ENCODE measurements at places on chromosomes 4 and X.
A peak's percentile ranks its signal among the peaks of the same experiment; 100 is the strongest.

DNA sequence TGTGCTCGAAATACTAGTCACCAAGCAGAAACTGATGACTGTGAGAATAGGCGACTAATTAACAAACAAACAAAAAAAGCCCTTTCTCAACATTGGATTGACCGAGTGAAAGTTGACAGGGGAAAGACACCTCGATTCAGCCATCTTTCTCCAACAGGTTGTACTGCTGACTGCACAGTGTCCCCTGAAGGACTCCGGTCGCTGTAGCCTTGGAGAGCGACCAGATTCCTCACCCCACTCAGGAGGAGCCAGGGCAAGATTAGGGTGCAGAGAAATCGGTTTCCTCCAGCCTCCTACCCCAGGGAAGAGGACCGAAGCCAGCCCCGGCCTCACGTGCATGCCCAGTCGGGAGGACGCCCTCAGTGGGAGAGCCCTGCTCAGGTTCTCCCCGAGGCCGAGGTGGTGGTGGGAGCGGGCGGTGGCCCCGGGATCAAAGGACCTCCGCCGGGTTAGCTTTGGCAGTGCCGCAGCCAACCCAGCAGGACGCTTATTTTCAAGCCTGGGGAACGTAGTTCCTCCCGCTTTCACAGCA is 1.1 kb upstream of the RAP1GDS1 start:
- H3K27ac ChIP-seq: peak overlapping the region; percentile 97
- peaks cover 12% of the 10 kb centered on the region for H3K4me1 ChIP-seq
- H3K4me3 ChIP-seq: peak overlapping the region; percentile 74
- peak; percentile 51 for DNase-seq

GRCh38 chr4:79292008-79292407 is 33.9 kb downstream of the NAA11 start:
- no peaks in the 10 kb centered on the region for H3K4me1 ChIP-seq
- no peak overlapping the region for H3K4me3 ChIP-seq
- no peak for DNase-seq
- H3K36me3 ChIP-seq: no peaks in the 10 kb centered on the region

DNA sequence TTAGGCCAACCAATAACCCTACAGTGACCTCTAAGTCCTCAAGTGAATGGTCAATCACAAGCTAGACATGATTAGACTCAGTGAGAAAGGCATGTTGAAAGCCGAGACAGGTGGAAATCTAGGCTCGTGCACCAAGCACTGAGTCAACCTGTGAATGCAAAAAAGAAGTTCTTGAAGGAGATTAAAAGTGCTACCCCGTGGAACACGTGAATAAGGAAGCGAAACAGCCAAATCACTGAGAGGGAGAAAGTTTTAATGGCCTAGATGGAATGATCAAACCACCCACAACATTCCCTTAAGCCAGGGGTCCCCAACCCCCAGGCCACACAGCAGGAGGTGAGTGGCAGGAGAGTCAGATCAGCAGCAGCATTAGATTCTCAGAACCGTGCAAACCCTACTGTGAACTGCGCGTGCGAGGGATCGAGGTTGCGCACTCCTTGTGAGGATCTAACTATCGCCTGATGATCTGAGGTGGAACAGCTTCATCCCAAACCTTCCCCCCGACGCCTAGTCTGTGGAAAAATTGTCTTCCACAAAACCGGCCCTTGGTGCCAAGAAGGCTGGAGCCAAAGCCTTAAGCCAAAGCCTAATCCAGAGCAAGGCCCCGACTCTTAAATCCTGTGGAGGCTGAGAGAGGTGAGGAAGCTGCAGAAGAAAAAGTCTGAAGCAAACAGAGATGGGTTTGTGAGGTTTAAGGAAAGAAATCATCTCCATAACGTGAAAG is 19.5 kb upstream of the PDE6B start:
- no peak overlapping the region for H3K27ac ChIP-seq
- peaks cover 18% of the 10 kb centered on the region for H3K27me3 ChIP-seq
- no peak overlapping the region for H3K4me3 ChIP-seq

DNA sequence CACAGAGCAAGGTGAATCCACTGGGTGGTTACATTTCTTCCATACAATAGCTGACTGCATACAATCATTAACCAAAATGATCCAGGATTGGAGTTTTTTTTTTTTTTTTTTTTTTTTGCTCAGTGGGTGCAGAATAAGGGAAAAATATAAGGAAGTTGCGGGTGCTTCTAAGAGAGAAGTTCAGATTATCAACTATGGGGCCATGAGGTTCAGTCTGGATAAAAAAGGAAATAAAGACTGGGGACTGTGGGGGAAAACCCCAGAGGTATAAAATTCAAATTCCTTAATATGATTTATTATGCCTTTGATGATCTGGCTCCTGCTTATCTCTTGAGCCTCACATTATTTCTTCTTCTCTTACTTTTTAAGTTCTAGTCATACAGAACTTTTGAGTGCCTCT is 5.9 kb upstream of the EIF1AX start:
- peaks cover 25% of the 10 kb centered on the region for H3K36me3 ChIP-seq
- no peaks in the 10 kb centered on the region for H3K27me3 ChIP-seq
- H3K27ac ChIP-seq: no peak overlapping the region
- H3K4me3 ChIP-seq: no peak overlapping the region
- no peak for DNase-seq
- H3K4me1 ChIP-seq: no peaks in the 10 kb centered on the region

GRCh38 chr4:73948990-73949706 is 32.7 kb downstream of the PF4 start:
- no peak overlapping the region for H3K4me3 ChIP-seq
- DNase-seq: no peak
- peaks cover 8% of the 10 kb centered on the region for H3K4me1 ChIP-seq
- no peak overlapping the region for H3K27ac ChIP-seq
- H3K36me3 ChIP-seq: no peaks in the 10 kb centered on the region

DNA sequence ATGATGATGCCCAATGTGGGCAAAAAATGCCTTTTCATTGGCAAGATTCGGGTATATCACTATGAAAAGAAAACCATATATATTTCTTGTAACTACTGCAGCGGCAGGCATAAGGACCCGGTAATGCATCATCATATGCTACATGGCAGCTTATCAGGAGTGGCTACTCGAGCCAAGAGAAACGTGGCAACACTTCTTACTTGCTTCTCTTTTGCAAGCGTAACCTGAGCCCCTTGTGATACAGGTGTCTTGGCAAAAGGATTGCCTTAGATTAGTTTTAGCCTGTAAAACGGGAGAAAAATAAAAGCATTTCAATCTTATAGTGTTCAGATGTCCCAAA is 280.3 kb downstream of the SPRY1 start:
- no peak overlapping the region for H3K4me3 ChIP-seq
- H3K27ac ChIP-seq: no peak overlapping the region
- DNase-seq: no peak
- H3K27me3 ChIP-seq: no peaks in the 10 kb centered on the region
- H3K36me3 ChIP-seq: no peaks in the 10 kb centered on the region

GRCh38 chr4:21898101-21898500 is 50.5 kb downstream of the KCNIP4 start:
- no peaks in the 10 kb centered on the region for H3K27me3 ChIP-seq
- no peak overlapping the region for H3K4me3 ChIP-seq
- H3K4me1 ChIP-seq: no peaks in the 10 kb centered on the region
- no peaks in the 10 kb centered on the region for H3K36me3 ChIP-seq

- H3K4me3 ChIP-seq: no peak overlapping the region
- no peaks in the 10 kb centered on the region for H3K4me1 ChIP-seq
- no peaks in the 10 kb centered on the region for H3K36me3 ChIP-seq
- H3K27me3 ChIP-seq: no peaks in the 10 kb centered on the region
- DNase-seq: no peak
These were observed 288.4 kb downstream of the CRLF2 start for GRCh38 chrX:924017-924416.

DNA sequence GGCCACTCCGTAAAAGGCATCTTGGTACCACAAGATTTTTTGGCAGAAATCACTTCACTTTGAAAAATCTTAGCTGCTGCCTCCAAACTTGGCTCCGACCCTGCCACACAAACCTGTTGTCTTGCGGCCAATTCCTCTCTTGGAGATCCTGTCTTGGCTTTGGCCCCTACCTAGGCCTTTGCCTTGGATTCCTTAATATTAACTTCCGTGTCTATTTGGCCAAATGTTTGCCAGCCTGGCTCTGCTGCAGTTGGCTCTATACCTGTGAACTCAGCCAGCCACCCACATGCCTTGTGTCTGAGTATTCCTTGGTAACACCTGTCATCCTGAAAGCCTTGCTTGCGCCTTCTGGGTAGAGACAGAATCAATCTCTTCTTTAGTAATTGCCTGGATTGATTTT is 12.5 kb downstream of the GRXCR1 start:
- no peak for DNase-seq
- H3K27ac ChIP-seq: no peak overlapping the region
- H3K36me3 ChIP-seq: no peaks in the 10 kb centered on the region
- H3K4me3 ChIP-seq: no peak overlapping the region
- no peaks in the 10 kb centered on the region for H3K27me3 ChIP-seq
- no peaks in the 10 kb centered on the region for H3K4me1 ChIP-seq

- H3K4me3 ChIP-seq: no peak overlapping the region
- DNase-seq: no peak
- no peaks in the 10 kb centered on the region for H3K4me1 ChIP-seq
- no peaks in the 10 kb centered on the region for H3K27me3 ChIP-seq
- no peaks in the 10 kb centered on the region for H3K36me3 ChIP-seq
These were observed 85.4 kb upstream of the GBA3 start for GRCh38 chr4:22607382-22607781.

DNA sequence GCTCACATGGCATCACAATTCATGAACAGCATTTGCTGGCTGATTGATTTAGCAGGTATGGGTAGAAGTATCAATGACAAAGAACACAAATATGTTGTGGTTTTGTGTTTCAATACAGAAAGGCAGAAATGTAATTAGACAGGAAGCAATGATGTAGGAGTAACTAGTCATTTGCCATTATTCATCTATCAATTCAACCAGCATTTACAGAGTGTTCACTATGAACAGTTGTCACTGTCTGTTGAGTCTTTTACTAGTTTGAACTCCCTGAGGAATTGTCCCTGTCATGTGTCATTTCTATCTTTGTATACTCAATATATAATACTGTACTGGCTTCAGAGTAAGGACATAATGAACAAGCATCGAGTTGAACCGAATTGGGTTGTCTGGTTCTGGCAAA is 51.5 kb upstream of the ARHGAP24 start:
- no peak for DNase-seq
- no peak overlapping the region for H3K4me3 ChIP-seq
- no peaks in the 10 kb centered on the region for H3K27me3 ChIP-seq
- no peak overlapping the region for H3K27ac ChIP-seq

- no peaks in the 10 kb centered on the region for H3K4me1 ChIP-seq
- no peak for DNase-seq
- H3K36me3 ChIP-seq: no peaks in the 10 kb centered on the region
- no peak overlapping the region for H3K4me3 ChIP-seq
These were observed 422.4 kb upstream of the BOD1L1 start for GRCh38 chr4:14049946-14050345.

DNA sequence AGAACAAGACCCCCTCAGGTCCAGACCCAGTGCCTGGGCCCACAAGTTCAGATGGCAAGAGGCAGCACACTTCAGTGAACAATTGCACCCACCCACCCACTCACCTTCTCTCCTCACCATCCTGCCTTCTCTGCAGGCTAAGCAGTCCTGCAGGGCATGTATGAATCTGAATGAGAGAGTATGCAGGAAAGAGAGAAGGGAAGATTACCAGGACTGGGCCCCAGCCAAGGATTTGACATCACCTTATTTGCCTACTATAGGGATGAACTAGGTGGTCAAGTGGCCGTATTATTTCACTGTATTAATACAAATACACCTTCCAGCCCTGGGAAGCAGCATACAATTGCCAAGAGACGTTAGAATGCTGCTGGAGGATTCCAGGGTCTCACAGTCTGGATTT is 2.1 kb upstream of the ZNF141 start:
- DNase-seq: no peak
- H3K27ac ChIP-seq: no peak overlapping the region
- peaks cover 27% of the 10 kb centered on the region for H3K4me1 ChIP-seq
- no peaks in the 10 kb centered on the region for H3K36me3 ChIP-seq
- peak overlapping the region; percentile 97 for H3K4me3 ChIP-seq
- no peaks in the 10 kb centered on the region for H3K27me3 ChIP-seq

- H3K27ac ChIP-seq: no peak overlapping the region
- no peaks in the 10 kb centered on the region for H3K36me3 ChIP-seq
- no peaks in the 10 kb centered on the region for H3K27me3 ChIP-seq
- no peak overlapping the region for H3K4me3 ChIP-seq
These were observed 205.5 kb downstream of the MID1 start for GRCh38 chrX:10414862-10415261.

GRCh38 chrX:139360356-139360755 is 170.2 kb upstream of the F9 start:
- DNase-seq: no peak
- no peak overlapping the region for H3K27ac ChIP-seq
- H3K4me3 ChIP-seq: no peak overlapping the region
- H3K27me3 ChIP-seq: no peaks in the 10 kb centered on the region
- H3K4me1 ChIP-seq: no peaks in the 10 kb centered on the region

DNA sequence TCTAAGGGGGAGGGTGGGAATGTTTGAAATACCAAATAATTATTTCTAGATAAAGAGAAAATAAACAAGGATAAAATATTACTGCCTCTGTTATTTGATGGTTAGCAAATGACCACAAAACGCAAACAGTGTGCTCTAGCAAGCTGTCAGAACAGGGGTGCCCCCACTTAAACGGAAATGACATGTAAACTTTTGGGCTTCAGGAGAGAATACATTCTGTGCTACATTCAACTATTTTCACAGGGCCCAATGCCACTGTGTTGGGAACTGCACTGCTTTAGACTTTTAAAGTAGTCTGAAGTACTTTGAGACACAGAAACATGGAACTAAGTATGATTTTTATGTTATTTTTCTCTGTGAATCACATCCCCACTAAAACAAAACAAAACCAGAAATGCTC is 14.1 kb downstream of the CD40LG start:
- H3K4me1 ChIP-seq: no peaks in the 10 kb centered on the region
- no peak overlapping the region for H3K4me3 ChIP-seq
- DNase-seq: no peak
- no peaks in the 10 kb centered on the region for H3K27me3 ChIP-seq
- no peak overlapping the region for H3K27ac ChIP-seq

DNA sequence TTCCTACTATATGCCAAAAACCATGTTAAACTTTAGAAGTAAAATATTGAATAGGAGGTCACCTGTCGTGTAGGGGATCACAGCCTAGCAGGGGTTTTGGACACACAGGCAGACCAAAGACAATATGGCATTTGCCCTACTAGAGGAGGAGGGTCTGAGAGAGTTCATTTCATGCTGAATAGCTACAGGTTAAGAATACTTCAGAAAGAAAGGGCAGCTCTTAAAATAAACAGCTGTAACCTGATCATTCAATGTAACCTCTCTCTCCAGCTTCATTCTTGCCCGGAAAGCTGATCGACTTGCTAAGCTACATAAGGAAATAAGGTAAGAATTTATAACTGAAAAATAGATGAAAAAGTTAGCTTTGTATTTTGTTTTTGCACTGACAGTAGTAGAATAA is 79.9 kb downstream of the MAOA start:
- no peaks in the 10 kb centered on the region for H3K36me3 ChIP-seq
- H3K4me3 ChIP-seq: no peak overlapping the region
- H3K27ac ChIP-seq: no peak overlapping the region
- H3K27me3 ChIP-seq: no peaks in the 10 kb centered on the region
- no peaks in the 10 kb centered on the region for H3K4me1 ChIP-seq

DNA sequence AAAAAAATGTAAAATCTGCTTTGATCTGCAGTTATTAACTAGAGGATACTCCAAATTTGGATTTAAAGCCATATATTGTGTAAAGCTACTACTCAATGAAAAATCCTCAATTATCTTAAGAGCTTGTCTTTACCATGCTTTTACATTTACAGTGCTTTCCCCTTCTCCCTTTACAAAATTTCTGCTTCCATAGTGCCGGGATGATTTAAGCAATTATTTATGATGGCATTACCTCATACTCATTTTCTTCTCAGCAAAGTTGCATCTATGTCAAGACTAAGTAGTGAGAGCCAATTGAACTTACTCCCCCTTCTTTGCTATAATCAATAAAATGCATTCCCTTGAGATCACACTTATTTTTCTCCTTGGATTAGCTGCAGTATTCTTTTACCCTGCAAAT is 505.4 kb upstream of the AGA start:
- no peak overlapping the region for H3K4me3 ChIP-seq
- H3K4me1 ChIP-seq: no peaks in the 10 kb centered on the region
- no peak overlapping the region for H3K27ac ChIP-seq
- no peaks in the 10 kb centered on the region for H3K27me3 ChIP-seq
